Neural crest cell (in vitro differentiated cells): ENCODE measurements at places on chromosomes 12 and 14.

- no peaks in the 10 kb centered on the region for H3K27me3 ChIP-seq
- no peak overlapping the region for H3K27ac ChIP-seq
- H3K4me1 ChIP-seq = no peaks in the 10 kb centered on the region
- peaks cover 2% of the 10 kb centered on the region for H3K36me3 ChIP-seq
Observed at GRCh38 chr12:57795354-57795753, 12.8 kb downstream of the TSFM start.

DNA sequence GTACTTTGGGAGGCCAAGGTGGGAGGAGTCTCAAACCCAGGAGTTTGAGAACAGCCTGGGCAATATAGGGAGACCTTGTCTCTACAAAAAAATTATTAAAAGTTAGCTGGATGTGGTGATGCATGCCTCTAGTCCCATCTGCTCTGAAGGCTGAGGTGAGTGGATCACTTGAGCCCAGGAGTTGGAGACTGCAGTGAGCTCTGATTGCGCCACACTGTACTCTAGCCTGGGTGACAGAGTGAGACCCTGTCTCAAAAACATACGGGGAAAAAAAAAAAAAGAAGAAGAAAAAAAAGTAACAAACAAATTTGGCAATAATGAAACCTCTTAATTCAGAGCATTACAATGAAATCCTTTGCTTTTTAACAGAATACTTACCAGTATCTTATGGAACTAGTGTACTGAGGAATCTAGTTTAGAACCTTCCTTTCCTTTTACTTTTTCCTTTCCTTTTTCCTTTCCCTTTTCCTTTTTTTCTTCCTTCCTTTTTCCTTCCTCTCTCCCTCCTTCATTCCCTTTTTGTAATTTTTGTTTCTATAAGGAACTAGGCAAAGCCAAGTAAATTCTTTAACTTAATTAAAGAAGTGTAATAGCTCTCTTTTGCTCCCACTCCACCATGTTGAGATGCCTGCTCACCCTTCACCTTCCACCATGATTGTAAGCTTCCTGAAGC is 12.2 kb upstream of the CNOT2 start:
- no peaks in the 10 kb centered on the region for H3K4me1 ChIP-seq
- no peaks in the 10 kb centered on the region for H3K27me3 ChIP-seq
- peaks cover 2% of the 10 kb centered on the region for H3K36me3 ChIP-seq
- H3K4me3 ChIP-seq = no peak overlapping the region

- H3K36me3 ChIP-seq = peaks cover 12% of the 10 kb centered on the region
- peaks cover 86% of the 10 kb centered on the region for H3K27me3 ChIP-seq
- DNase-seq = no peak
- H3K4me3 ChIP-seq = no peak overlapping the region
Observed at GRCh38 chr14:64730061-64730440, 25.8 kb downstream of the PLEKHG3 start.

GRCh38 chr14:74763803-74764531 is 851 bp downstream of the YLPM1 start:
- no peaks in the 10 kb centered on the region for H3K27me3 ChIP-seq
- peak overlapping the region; percentile 93 for H3K27ac ChIP-seq
- peaks cover 44% of the 10 kb centered on the region for H3K4me1 ChIP-seq
- H3K36me3 ChIP-seq = no peaks in the 10 kb centered on the region
- H3K4me3 ChIP-seq = peak overlapping the region; percentile 86

- DNase-seq = no peak
- H3K36me3 ChIP-seq = peaks cover 22% of the 10 kb centered on the region
- H3K27ac ChIP-seq = no peak overlapping the region
- H3K4me1 ChIP-seq = no peaks in the 10 kb centered on the region
- H3K4me3 ChIP-seq = no peak overlapping the region
Observed at GRCh38 chr12:106999446-106999845, 12.5 kb upstream of the MTERF2 start.

DNA sequence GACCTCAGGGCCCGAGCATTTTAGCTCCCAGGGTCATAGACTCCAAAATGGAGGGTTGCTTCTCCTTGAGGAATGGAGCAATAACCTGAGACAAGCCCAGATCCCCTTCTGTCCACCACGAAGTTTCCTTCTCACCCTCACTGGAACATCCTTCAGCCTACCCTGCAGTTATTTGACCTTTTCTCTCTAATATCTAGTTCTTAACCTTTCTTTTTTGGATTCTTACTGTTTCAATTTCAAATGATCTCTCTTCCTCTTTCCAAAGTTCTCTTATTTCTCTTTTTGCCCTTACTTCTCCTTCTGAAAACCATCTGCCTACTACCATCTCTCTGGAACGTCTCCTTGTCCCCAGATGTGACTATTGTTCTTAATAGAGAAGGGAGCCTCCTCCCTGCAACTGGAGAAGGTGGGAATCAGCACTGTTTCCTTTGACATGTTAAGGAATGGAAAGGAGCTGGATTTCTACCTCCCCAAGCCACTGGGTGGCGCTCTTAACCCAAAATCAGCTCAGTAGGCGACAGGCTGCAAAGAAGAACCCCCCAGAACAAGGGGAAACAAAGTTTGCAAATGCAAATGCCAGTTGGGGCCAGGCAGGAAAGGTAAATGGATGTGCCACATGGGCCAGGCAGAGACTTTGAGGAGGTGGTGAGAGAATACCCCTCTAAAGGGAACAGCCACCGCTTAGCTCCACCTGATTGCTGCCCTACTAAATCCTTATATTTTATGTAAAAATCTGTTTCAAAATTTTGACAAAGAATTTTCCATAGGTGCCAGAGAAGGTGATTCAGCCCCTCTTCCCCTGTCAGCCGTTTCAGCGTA is 22.4 kb upstream of the PDE1B start:
- no peaks in the 10 kb centered on the region for H3K4me1 ChIP-seq
- H3K27me3 ChIP-seq = peaks cover 53% of the 10 kb centered on the region
- H3K36me3 ChIP-seq = no peaks in the 10 kb centered on the region
- H3K27ac ChIP-seq = no peak overlapping the region

GRCh38 chr14:74429991-74430390 is 4.0 kb upstream of the SYNDIG1L start:
- no peak overlapping the region for H3K4me3 ChIP-seq
- H3K27ac ChIP-seq = no peak overlapping the region
- peaks cover 65% of the 10 kb centered on the region for H3K27me3 ChIP-seq
- H3K4me1 ChIP-seq = peaks cover 5% of the 10 kb centered on the region
- no peaks in the 10 kb centered on the region for H3K36me3 ChIP-seq

DNA sequence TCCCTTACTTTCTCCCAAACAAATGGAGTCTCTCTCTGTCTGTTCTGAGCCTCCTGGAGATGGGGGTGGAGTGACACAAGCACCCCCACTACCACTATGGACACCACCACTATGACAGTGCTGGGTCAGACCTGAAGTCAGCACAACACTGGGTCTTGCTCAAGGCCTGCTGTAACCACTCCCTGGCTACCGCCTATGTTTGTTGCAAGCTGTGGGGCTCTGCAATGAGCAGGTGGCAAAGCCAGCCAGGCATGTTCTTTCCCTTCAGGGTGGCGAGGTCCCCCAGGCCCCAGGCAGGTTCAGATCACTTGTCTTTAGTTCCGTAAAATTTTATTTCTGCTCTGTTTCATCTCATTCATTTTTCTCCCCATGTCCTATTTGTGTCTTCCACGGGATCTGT is 349.8 kb downstream of the TMEM121 start:
- DNase-seq = no peak
- H3K36me3 ChIP-seq = peaks cover 8% of the 10 kb centered on the region
- no peak overlapping the region for H3K4me3 ChIP-seq
- no peaks in the 10 kb centered on the region for H3K27me3 ChIP-seq
- no peak overlapping the region for H3K27ac ChIP-seq
- H3K4me1 ChIP-seq = no peaks in the 10 kb centered on the region

DNA sequence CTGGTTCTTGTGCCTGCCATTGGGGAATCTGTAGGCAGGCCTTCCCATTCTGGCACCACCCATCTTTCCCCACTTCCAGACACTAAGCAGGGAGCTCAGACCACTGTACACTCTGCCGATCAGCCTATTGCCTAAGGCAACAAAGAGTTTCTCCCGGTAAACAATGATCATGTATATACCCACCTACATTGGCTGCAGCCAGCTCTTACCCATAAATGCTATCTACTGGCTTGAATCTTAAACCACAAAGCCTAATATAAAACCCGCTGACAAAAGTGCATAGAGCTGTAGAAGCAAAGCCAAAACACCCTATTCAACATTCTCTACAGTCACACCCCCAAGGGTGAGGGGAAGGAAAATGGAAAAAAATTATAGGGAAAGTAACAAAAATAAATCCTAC is 20.8 kb upstream of the GLIPR1 start:
- no peak for DNase-seq
- H3K27me3 ChIP-seq = no peaks in the 10 kb centered on the region
- H3K36me3 ChIP-seq = peaks cover 5% of the 10 kb centered on the region

- H3K27me3 ChIP-seq = peaks cover 4% of the 10 kb centered on the region
- peaks cover 14% of the 10 kb centered on the region for H3K4me1 ChIP-seq
- no peak overlapping the region for H3K27ac ChIP-seq
- DNase-seq = no peak
- H3K4me3 ChIP-seq = no peak overlapping the region
- no peaks in the 10 kb centered on the region for H3K36me3 ChIP-seq
Observed at GRCh38 chr12:107490010-107490409, 195.6 kb upstream of the PWP1 start.

- H3K4me1 ChIP-seq = no peaks in the 10 kb centered on the region
- no peaks in the 10 kb centered on the region for H3K36me3 ChIP-seq
- no peak overlapping the region for H3K27ac ChIP-seq
- no peak overlapping the region for H3K4me3 ChIP-seq
Observed at GRCh38 chr12:127267128-127267527, 999.8 kb upstream of the TMEM132C start.

GRCh38 chr12:51008329-51009055 is 17.7 kb downstream of the SLC11A2 start:
- H3K4me1 ChIP-seq = peaks cover 49% of the 10 kb centered on the region

DNA sequence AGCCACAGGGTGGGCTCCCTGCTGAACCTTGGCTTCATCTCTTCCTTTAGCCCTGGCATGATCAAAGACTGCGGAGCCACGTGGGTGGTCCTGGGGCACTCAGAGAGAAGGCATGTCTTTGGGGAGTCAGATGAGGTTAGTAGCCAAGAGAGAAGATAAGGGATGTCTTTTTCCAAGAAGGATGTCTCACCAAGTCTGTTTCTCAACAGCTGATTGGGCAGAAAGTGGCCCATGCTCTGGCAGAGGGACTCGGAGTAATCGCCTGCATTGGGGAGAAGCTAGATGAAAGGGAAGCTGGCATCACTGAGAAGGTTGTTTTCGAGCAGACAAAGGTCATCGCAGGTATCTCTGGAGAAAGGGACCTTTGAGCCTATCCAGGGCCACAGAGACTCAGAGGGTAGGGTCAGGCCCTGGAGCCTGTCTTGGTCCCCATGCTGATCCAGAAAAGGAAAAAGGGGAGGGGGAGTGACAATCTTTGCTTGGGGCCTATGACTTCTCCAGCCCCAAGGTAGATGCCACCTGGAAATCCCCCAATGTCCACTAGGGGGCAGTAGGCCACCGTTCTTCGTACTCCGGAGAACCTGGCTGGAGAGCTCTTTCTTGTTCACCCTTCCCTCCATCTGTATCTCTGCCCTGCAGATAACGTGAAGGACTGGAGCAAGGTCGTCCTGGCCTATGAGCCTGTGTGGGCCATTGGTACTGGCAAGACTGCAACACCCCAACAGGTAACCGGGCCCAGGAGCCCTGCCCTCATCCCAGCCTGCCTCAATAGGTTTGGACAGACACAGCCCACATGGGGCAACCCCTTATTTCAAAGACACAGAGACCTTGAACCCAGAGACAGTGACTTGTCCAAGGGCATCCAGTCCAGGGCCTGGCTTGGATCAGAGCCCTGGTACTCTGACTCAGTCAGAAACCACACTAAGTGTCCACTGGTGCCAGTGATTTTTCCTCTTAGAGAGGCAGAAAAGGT is 2.0 kb downstream of the TPI1 start:
- peaks cover 52% of the 10 kb centered on the region for H3K4me1 ChIP-seq
- H3K27me3 ChIP-seq = peaks cover 15% of the 10 kb centered on the region
- H3K4me3 ChIP-seq = peak overlapping the region; percentile 97
- H3K36me3 ChIP-seq = peaks cover 30% of the 10 kb centered on the region
- peak overlapping the region; percentile 68 for H3K27ac ChIP-seq

DNA sequence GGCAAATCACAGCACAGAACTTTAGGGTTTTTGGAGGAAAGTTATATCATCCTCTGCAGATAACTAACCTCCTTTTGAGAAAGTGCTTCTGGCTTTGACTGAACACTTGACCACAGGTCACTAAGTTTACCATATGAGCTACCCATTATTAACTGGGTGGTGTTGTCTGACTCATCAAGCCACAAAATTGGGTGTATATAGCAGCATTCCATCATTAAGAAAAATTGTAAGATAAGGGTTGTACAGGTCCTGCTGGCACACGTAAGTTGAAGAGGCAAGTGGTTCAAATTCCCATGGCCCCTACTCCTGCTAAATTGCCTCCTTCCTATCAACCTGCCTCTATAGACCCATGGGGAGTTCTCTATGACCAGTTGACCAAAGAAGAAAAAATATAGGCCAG is 39.5 kb downstream of the L2HGDH start:
- peaks cover 13% of the 10 kb centered on the region for H3K36me3 ChIP-seq
- no peak for DNase-seq
- H3K27me3 ChIP-seq = no peaks in the 10 kb centered on the region

DNA sequence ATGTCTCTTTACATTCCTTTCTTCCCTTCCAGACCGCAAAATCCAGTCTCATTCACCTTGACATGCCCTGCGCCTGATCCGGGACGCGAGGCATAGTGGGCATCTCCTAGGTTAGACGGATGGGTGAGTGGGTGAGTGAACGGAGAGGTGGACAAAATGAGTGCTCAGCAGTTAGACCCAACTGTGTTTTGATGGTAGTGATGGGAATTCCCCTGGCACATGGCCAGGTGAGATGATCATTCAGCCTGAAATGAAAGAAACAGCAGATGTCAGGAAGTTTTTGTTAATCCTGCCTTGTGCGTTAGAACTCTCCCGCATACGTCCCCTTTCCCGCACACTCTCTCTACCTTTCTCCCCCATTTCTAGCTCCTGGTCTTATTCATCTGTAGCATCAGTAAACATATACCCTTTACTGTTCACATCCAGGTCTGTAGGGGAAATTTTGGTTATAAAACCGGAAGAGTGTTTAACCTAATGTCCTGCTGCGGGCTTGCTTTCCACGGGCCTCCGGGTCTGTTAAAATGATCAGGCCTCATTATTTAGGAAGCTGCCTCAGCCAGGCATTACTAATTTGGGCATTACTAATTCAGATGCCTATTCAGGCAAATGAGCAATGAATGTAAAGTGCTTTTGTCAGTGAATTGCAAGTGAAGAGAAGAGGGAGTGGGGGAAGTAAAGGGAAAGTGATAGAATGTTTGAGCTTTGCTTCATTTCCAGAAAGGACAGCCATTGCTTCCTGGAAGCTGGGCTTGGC is 172.8 kb downstream of the ETV6 start:
- peak overlapping the region; percentile 10 for H3K4me3 ChIP-seq
- H3K4me1 ChIP-seq = peaks cover 30% of the 10 kb centered on the region
- DNase-seq = no peak
- H3K27ac ChIP-seq = peak overlapping the region; percentile 1
